ENCODE measurements at places on chromosomes 1 and 21. TPM values are rescaled to one million over a fixed set of nuclear protein-coding genes. Genes with fewer than 3 reads are reported as not detected.

GRCh38 chr1:157162345-157162744 is 24.1 kb upstream of the ETV3 start:
- no peak for DNase-seq

GRCh38 chr1:230270185-230270558 is 156.0 kb downstream of the PGBD5 start:
- DNase-seq: no peak

DNA sequence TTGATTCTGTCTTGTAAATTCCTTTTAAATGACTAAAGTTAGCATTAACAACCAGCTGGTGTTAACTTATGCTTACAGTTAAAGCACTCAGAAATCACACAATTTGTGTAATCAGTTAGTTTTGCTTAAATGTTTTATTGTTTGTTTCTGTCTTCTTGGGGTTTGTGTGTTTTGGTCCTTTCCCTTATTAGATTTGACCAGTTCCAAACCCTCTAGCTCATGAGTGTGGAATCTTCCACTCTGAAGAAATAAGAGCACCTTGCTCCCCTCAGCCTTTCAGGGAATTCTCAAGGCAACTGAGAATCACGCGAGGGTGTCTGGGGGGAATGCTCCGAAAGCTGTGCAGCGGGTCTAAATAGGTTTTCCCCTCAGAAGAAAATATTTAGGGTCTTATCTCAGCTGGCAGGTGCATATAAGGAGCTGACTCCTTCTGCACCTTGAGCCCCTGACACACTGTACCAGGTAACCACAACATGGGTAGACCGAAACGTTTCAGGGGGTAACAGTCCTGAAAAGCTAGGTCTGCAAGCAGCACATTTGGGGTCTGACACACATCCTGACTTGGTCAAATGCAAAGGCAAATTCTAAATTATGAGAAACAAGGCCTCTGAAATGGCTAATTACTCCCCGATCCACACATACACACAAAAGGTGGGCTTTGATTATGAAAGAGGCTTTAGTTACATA is 188.1 kb upstream of the ETV3 start:
- DNase-seq: no peak

GRCh38 chr1:106921186-106921585 is 135.3 kb upstream of the PRMT6 start:
- no peak for DNase-seq

DNA sequence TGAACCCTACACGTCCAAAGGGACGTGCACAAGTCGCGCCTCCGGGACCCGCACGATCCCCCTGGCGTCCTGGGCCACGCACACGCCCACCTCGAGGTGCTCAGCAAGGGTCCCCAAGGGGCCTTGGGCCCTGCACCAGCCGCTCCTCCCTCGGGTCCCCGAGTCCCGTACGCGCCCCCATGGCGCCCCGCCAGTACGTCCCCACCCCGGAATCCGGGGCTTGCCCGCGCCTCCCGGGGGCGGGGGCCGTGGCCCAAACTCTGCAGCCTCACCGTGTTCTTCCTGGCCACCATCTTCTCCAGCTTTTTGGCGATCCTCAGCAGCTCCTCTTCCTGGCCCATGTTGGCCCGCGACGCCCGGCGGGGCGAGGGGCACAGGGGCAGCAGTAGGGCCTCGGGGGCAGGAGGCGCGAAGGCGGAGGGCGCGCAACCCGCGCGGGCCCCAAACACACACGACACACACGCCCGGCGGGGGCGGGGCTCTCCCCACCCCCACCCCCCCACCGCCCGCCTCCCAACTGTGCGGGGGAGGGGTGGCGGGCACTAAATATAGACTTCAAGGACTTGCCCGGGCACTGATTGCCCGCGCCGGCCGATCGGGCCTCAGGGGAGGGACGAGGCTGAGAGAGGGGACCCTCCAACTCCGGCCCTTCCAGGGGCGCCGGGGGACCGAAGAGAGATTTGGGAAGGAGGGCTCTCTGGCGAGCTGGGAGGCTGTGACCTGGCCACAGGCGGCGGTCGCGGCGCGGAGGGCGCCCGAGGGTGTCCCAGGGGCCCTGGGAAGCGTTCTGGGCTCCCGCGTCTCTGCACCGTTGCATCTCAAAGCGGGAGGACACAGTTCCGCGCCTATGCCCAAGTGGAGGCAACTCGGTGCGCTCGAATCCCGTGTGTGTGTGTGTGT is at the start of gene TCEA3:
Gene TCEA3, minus strand, starts transcription at position 456 of the 900 bp plus-strand sequence. Its CDS starts 115 bp downstream, at position 341.
- no peak for DNase-seq

- no peak for DNase-seq
These were observed 378.4 kb downstream of the ADGRL2 start for GRCh38 chr1:82179131-82179530.

DNA sequence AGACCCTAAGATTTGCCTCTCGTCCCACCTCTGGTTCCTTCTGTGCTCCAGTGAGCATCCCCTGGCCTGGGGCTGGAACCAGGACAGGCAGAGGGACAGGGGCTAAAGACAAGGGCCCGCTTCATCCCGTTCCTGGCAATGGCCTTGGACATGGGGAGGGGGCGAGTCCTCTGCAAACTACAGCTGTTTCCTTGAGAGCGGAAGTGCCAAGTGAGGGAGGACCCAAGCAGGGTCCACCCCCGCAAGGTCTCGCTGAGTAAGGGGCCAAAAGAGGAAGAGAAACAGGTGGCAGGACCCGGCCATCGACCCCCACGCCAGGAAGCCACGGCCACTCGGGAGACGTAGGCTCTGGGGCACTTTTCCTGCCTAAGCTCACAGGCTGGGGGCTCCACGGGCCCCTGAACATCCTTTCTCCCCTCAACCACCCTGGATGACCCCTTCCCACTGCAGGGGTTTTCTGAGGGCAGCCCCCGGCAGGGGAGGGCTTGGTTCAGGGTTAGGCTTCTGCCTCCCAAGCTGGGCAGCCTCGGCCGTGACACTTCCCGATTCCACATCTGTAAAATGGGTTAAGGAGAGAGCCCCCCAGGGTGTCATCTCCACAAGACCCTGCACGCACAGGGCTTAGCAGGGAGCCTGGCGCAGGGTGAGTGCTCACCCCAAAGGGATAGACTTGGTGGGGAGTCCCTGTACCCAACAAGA is 17.9 kb upstream of the PLEKHG5 start:
- DNase-seq: no peak

- no peak for DNase-seq
These were observed 46.9 kb downstream of the S100B start for GRCh38 chr21:46557919-46558392.

GRCh38 chr1:145936247-145936646 is 9.0 kb upstream of the RBM8A start:
- no peak for DNase-seq

- no peak for DNase-seq
These were observed 885.3 kb downstream of the TTLL7 start for GRCh38 chr1:83113652-83114051.

- DNase-seq: no peak
These were observed 30.6 kb downstream of the NPHP4 start for GRCh38 chr1:5961601-5962000.

DNA sequence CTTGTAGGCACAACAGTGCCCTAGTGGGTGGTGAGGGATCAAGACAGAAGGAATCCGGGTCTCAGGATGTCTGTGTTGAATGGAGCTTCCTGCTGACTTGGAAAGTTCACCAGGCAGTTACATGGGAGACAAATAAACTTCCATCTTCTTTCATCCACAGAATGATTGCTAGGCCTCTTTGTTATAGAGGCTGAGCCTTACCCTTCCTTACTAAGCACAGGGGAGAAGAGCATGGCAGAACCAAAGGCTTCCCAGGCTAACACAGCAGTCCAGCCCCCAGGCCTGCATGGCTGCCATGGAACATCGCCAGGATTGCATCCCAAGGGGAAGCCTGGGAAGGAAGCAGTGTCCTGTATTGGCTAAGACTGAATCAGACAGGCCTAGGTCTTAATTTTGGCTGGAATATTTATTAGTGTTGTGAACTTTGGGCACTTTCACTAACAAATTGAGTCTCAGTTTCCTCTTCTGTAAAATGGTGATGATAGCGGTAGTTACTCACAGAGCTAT is 18.7 kb downstream of the HEYL start:
- DNase-seq: no peak

- DNase-seq: no peak
These were observed 113.6 kb upstream of the IPO9 start for GRCh38 chr1:201715351-201715750.

DNA sequence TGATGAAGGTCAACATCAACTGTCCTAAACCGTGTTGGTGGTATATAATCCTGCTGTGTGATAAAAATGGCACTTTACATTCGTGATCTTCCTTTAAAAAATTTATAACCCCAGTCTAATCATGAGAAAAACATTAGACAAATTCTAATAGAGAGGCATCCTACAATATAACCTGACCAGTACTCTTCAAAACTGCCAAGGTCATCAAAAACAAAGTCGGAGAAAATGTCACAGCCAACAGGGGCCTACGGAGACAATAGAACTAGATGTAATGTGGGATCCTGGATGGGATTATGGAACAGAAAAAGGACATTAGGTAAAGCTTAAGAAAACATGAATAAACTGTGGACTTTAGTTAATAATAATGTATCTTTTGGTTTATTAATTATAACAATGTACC is 25.0 kb downstream of the CDKN2C start:
- DNase-seq: no peak

DNA sequence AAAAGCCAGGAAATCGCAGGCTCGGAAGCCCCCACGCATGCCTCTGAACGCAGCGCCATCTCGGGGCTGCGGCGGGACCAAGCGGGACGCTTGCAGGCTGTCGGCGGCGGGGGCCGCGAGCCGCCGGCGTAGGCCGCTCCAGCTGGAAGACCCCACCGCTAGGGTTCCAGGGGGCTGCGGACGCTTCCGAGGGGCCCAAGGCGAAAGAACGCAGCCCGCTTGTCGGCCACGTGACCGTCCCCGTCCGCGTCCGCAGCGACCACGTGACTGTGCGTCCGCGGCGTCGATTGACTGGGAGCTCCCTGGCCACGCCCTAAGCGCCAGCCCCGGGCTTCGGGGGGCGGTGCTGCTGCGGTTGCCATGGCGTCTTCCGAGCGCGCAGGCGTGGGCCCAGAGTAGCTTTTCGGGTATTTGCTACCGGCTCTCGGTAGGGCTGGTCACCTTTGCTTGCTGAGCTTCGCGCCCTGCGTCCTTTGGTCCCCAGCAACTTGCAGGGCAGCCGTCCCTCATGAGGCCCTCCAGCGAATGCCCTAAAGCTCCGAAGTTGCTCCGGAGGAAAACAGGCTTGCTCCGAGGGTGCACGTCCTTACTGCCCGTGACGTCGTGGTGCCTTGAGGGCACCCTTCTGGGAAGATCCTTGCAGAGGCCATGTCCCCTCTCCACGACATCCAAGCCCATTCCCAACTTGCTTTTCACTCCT is 197.2 kb downstream of the DYRK1A start:
- DNase-seq: no peak

DNA sequence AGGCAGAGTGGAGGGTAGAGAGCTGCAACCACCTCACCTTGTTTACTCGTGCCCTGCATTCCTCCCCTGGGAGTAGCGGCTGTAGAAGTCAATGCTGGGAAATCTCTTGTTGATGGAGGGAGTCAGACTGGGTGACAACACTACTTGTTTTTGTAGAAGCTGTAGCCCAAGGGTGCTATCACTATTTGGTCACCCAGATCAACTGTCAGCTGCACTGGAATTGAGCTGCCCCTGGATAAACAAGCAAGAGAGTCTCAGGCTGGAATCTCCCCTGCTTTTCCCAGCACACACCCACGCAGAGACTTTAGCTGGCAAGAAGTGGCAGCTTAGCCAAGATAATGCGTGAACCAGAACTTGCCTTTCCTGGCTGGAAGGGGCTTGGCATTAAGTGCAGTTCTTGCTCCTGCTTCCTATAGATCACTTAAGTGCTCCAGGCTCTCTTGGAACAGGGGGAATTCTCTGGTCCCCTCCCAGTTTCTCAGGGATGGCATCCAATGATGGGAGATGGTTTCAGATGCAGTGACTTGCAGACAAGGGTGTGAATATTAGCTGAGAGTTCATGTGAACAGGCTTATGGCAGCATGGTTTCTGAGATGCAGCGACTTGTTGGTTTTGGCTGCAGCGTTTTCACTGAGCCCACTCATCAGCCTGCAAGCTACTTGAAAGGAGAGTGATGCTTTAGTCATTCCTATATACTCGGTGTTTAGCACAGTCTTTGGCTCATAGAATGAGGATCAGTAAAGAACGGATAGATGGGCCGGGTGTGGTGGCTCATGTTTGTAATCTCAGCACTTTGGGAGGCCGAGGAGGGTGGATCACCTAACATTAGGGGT is 16.8 kb downstream of the ATP2B4 start:
- DNase-seq: no peak

- DNase-seq: no peak
These were observed 257.5 kb downstream of the LRRC40 start for GRCh38 chr1:69947837-69948236.

DNA sequence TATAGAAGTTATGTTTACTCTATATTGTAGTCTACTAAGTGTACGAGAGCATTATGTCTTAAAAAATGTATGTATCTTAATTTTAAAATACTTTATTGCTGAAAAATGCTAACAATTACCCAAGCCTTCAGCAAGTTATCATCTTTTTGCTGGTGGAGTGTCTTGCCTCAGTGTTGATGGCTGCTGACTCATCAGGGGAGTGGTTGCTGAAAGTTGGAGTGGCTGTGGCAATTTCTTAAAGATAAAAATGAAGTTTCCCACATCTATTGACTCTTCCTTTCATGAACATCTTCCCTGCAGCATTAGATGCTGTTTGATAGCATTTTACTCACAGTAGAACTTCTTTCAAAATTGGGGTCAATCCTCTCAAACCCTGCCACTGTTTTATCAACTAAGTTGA is 95.8 kb downstream of the CDC7 start:
- DNase-seq: no peak

- no peak for DNase-seq
These were observed 18.1 kb downstream of the TSEN15 start for GRCh38 chr1:184069675-184070074.

TFAP2E gene
- total RNA-seq: not detected

SLFNL1 gene
- total RNA-seq: 0.18 TPM

PSRC1 gene
- total RNA-seq: 6.9 TPM

All from glomerular endothelial cell (primary cell).